Stimulated activated CD8-positive, alpha-beta memory T cell treated with anti-CD3 and anti-CD28 coated beads, Interleukin-15, amount 100 ng/mL, for 48 hours (primary cell): ENCODE measurements at places on chromosomes 12 and 14.

GRCh38 chr14:54109521-54110120 lies 153.0 kb upstream of the BMP4 start:
- no peak for DNase-seq

DNA sequence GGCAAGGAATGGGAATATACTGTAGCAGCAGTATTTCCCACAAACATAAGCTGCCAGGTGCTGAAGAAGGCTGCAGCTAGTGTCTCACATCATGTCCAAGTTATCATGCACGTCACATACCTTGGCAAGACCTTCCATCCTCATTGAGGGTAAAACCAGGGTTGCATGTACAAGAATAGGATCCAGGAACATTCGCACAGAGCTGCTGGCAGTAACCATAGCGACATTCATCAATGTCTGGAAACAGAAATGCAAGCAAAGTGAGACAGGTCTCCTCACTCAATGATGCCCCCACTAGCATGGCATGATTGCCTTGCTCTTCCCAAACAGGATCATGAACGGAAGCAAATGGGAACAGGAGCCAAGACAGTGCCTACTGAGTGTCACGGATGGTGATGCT lies 23.8 kb upstream of the TC2N start:
- no peak for DNase-seq

DNA sequence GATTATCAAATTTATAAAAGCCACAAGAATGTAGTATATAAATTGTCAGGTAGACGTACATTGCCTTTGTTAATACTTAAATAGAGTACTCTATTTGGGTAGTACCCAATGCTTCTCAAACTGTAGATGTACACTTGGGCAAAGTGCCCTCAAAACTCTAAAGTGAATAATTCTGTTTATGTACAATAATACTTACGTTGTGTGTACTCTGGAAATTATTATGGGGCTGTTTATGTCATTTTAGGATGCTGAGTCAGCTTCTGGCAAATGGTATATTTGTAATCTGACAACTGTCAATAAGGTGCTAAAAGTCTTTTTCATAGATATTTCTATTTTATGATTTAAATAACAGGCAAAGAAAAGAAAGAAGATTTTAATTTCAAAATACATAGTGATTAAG lies 102.4 kb downstream of the CCDC91 start:
- no peak for DNase-seq

DNA sequence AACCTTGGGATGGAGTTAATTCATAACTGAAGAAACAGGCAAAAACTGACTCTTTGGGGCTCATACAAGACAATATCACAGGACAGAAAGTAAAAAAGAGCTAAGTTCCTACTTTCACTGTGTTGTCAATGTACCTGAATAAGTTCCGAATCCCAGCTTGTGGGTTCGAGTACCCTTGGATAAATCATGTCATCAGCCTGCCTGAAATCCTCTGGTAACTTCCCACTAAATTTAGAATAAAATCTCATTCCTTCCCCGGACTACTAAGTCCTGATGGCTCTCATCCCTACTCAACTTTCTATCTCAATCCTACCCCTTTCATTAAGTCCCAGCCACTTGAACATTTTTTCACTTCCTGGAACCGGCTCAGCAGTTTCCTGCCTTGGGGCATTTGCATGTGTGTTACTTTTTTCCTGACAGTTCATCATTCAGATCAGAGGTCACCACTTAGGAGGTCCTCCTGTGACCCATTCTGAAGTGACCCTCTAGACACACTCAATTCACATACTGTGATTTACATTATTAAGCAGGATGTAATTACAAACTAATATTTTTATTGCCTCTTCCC lies 12.7 kb downstream of the ERP29 start:
- no peak for DNase-seq

- peak; percentile 4 for DNase-seq
These were observed 49.3 kb downstream of the BCAT1 start for GRCh38 chr12:24899503-24900075.

DNA sequence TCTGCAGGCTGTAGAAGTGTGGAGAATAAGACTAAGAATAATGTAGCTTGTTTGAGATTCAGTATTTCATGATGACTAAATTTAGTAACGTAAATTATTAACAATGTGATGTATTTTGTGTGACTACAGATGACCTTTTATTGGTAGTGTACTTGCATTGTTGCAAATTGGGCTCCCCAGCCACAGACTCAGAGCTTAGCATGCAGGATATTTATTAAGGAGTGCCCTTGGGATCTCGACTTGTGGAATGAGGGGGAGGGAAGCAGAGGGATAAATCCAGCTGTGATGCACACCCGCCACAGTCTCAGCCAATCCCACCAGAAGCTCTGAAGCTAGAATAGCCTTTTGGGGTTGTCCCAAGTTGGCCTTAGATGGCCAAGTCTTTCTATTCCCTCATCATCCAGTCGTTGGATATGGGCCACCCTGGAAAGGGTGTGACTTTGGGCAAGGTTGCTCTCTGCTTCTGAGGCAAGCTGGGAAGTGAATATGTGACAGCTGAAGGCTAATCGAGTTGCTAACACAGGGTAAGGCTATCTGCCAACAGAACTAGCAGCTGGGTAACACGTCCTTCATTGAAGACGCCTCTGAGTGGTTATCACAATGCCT lies 42.1 kb upstream of the USP44 start:
- DNase-seq = no peak

- no peak for DNase-seq
These were observed 20.4 kb downstream of the KRT18 start for GRCh38 chr12:52969166-52969795.

DNA sequence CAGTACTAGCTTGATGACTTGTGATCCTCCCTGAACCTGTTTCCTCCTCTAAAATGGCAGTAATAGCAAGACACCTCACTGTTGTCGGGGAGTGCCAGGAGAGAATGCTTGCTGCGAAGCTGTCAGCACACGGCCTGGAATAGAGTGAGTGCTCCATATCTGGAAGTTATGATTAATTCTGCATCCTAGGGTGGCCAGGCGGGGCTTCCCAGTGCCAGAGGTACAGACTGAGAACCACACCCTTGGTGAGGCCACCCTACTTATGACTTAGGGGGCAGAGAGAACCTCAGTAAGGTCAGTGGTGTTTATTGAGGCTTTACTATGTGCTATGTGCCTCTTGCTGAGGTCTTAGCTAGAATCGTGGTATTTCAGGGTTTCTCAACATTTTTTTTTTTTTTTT lies 20.1 kb downstream of the MORN3 start:
- DNase-seq = no peak

- DNase-seq = no peak
These were observed 148.1 kb upstream of the LRIG3 start for GRCh38 chr12:59068436-59068835.

- DNase-seq = no peak
These were observed 54.5 kb upstream of the HECTD1 start for GRCh38 chr14:31261859-31262731.
